Aorta (tissue), 5 donors: ENCODE measurements at places on chromosomes 2 and 18. TPM values are rescaled to one million over a fixed set of nuclear protein-coding genes. Genes with fewer than 3 reads are reported as not detected.

The CAPN14 gene
- 0.29 TPM for total RNA-seq

The CACNB4 gene
- total RNA-seq, result 5.0 TPM

The DAW1 gene
- 0.88 TPM for total RNA-seq

DNA sequence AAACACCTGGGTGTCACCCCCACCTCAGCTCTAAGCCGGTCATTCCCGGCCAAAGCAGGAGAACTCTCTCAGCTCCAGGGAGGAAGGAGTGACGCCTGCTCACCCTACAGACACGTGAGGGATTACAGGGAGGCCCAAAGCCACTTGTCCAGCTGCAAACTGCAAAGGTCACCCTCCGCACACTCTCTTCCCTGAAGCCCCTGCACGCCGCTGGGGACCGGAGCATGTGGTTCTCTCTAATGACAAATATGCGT, 108.0 kb upstream of the ID2 start:
- no peak for DNase-seq

- no peak for DNase-seq
Observed at GRCh38 chr18:44465381-44465841, 215.3 kb upstream of the SETBP1 start.

DNA sequence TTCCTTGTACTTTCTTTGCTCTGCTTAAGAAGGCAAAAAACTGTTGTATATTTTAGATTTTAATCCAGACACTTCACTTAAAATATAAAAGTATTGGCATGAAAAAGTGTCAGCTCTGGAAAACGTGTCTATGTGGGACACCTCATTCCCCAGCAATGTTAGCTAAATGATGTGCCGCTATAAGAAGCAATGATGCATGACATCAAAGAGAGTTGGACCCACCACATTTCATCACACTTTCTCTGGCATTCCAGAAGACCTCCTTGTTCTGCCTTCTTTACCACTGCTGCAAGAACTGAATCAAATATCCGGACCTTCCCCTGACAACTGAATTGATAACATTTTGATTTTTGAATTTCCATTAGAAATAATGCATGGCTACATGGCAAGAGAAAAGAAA, 242.4 kb upstream of the TANK start:
- DNase-seq, result no peak

- no peak for DNase-seq
Observed at GRCh38 chr18:70411876-70412435, 123.1 kb downstream of the SOCS6 start.

DNA sequence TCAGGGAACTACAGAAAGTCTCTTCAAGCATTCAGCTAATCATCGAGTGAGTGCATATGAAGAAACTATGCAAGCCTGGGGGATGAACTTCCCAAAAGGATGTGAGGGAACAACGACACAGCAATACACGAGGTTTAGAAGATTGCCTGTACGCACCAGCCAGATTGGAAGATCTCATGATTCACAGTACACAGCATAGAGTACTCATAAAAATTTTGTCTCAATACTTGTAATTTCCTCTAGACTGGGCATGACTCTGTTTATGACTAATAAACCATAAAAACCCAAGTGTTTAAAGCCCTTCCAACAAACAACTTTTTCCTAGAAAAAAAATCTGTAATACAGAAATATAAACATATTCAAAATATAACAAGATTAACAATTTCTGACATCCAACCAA, 279.7 kb downstream of the KCNJ3 start:
- no peak for DNase-seq

GRCh38 chr2:55232863-55233657, 572 bp downstream of the RPS27A start:
- DNase-seq, result peak; percentile 81

DNA sequence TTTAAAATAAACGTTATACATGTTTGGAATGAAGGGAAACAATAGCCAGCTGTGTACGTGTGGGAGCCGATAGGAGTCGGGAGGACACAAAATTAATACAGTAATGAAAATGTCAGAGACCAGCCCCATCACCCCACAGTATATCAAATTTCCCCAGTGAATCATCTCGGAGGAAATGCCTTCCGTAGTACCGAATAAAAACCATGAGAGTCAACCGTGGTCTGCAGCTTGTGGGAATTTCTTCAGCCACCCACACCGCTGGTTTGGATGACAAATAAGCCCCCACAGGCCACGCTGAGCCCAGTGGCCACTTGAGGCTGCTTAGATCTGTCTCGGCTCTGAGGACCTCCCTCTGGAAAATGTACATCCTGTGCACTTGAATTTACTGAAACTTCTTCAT, 133.7 kb downstream of the COL6A3 start:
- no peak for DNase-seq

GRCh38 chr18:23682472-23682871, 6.8 kb upstream of the LAMA3 start:
- DNase-seq, result no peak
